ENCODE measurements at places on chromosomes 3 and 15.
A peak's percentile ranks its signal among the peaks of the same experiment; 100 is the strongest.

DNA sequence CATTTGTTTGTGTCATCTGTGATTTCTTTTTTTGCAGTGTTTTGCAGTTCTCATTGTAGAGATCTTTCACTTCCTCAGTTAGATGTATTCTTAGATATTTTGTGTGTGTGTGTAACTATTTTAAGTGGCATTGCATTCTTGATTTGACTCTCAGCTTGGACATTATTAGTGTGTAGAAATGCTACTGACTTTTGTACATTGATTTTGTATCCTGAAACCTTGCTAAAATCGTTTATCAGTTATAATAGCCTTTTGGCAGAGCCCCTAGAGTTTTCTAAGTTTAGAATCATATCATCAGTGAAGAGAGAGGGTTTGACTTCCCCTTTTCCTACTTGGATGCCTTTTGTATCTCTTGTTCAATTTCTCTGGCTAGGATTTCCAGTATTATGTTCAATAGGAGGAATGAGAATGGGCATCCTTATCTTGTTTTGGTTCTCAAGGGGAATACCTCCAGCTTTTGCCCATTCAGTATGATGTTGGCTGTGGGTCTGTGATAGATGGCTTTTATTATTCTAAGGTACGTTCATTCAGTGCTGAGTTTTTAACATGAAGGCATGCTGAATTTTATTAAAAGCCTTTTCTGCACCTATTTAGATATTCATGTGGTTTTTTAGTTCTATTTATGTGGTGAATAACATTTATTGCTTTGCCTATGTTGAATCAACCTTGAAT is 211.7 kb downstream of the MBNL1 start:
- no peak for DNase-seq

DNA sequence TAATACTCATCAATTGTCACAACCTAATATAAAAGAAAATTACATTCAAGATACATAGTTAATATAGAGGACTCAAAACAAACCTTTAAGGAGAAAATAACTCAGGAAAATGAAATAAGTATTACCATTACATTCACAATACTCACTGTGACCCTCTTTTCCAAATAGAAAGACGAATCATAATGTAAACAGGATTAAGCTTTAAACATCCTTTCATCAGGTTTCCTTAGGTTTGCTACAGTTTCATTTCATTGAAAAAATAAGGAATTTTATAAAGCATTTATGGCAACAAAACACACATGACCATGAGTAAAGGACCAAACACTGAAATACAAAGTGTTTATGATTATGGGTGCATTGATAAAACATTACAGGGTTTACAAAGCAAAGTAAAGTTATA is 162.7 kb downstream of the ALCAM start:
- no peak for DNase-seq

- DNase-seq = no peak
Measured at GRCh38 chr15:69125236-69125635, 35.2 kb upstream of the GLCE start.

- DNase-seq = no peak
Measured at GRCh38 chr3:134244921-134245320, 5.7 kb downstream of the RYK start.

DNA sequence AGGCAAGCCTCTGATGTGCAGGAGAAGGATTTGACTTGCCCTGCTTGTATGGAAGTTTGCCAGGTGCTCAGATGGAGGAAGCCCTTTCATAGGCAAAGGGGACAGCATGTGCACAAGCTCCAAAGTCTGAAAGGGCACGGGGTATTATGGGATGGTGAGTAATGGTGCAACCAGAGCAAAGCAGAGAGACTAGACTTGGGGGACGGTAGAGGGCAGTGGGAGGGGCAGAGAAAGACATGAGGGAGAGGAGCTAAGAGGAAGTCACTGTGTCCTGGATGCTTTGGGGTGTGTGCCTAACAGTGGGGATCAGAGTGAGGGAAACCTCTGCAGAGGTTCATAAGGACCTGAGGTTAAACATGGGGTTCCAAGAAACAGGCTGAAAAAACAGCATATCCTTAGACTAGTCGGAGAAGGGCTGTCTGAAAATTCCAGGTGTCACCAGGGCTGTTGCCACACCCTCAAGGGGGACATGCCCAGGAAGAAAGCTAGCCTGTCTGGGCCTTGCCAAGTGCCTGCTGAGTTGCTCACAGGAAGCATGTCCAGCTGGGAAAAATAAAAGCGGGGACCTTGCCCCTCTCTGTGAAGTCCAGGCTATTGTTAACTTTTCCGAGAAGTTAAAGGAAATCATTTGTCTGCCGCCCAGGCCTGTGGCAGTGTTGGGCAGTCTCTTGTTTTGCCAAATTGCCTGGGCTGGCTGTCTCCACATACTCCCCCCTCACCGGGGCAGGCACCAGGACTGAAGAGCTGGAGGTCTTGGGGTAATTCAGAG is 47.1 kb downstream of the HRH1 start:
- no peak for DNase-seq

DNA sequence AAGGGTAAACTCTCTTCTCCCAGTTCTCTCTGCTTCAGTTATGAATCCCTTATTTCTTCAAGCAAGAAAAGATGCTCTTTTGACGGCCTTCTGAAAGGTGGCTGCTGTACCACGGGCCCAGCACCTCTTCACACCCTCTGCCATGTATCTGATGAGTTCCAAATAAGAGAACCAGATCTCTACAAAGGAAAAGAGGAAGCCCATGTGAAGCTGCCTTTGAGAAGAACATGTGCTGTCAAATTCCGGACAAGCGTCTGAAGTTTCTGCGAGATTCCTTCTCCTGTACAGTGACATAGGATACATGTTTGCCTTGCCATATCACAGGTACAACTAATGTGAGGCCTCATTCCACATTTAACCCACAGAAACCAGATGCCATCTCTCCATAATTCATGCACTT is 59.2 kb downstream of the SH3BP5 start:
- DNase-seq = no peak

DNA sequence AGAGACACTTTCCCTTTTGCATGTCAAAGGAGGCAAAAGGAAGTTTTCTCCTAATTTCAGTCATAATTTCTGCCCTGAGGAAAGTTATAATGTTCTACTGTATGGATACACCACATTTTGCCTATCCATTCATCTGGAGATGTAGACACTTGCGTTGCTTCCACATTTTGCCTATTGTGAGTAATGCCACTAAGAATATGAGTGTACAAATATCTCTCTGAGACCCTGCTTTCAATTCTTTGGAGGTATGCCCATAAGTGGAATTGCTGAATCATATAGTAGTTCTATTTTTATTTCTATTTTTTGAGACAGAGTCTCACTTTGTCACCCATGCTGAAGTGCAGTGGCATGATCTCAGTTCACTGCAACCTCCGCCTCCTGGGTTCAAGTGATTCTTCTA is 3.6 kb upstream of the CD276 start:
- DNase-seq = no peak

- DNase-seq = no peak
Measured at GRCh38 chr15:73282567-73283365, 86.0 kb downstream of the HCN4 start.

GRCh38 chr3:69085833-69086722 is 1.3 kb downstream of the ARL6IP5 start:
- DNase-seq = peak; percentile 63
